Activated naive CD4-positive, alpha-beta T cell treated with anti-CD3 and anti-CD28 coated beads for 36 hours (primary cell): ENCODE measurements at places on chromosomes 6 and 20.

GRCh38 chr6:42420741-42421140 lies 31.0 kb downstream of the TRERF1 start:
- no peak for DNase-seq

GRCh38 chr20:48595495-48596333 lies 232.1 kb downstream of the PREX1 start:
- DNase-seq = no peak

DNA sequence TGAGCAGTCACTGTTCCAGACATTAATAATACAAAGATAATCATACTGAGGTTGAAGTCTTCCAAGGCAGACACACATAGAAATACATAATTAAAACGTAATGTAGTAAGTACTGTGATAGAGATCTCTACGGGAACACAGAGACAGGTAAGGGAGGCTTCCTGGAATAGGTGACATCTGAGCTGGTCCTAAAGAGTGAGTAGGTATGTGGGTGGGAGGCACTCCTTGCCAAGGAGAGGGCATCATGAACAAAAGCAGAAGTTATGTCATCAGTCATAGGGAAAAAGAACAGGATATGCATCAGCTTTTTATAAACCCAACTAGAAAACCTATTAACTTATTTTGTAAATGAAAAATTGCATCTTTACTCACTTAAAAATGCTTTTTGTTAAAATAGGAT lies 110.0 kb downstream of the MAP7 start:
- DNase-seq = no peak

GRCh38 chr6:44029444-44030185 lies 97.6 kb downstream of the MRPL14 start:
- DNase-seq = no peak

GRCh38 chr6:75280131-75280855 lies 4.3 kb downstream of the TMEM30A start:
- no peak for DNase-seq

- DNase-seq = no peak
Measured at GRCh38 chr20:5718896-5719595, 31.2 kb upstream of the SHLD1 start.

DNA sequence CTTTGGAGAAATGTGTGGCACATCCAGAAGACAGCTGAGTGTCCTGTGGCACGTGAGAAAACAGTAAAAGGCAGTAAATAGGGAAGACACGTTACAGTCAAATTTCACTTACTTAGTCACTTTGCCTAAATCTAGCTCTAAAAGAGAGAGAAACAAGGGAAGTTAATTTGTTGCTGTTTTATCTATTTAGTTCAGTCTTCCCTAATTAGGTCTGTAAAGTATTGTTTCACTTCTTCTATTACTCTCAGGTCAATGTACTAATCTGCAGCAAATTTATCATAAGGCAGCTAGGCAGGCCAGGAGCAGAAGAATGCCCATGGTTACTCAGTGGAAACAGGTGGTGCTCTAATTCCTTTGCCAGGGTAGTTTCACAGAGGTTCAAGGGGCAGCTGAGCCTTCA lies 124.3 kb upstream of the CNR1 start:
- DNase-seq = no peak

DNA sequence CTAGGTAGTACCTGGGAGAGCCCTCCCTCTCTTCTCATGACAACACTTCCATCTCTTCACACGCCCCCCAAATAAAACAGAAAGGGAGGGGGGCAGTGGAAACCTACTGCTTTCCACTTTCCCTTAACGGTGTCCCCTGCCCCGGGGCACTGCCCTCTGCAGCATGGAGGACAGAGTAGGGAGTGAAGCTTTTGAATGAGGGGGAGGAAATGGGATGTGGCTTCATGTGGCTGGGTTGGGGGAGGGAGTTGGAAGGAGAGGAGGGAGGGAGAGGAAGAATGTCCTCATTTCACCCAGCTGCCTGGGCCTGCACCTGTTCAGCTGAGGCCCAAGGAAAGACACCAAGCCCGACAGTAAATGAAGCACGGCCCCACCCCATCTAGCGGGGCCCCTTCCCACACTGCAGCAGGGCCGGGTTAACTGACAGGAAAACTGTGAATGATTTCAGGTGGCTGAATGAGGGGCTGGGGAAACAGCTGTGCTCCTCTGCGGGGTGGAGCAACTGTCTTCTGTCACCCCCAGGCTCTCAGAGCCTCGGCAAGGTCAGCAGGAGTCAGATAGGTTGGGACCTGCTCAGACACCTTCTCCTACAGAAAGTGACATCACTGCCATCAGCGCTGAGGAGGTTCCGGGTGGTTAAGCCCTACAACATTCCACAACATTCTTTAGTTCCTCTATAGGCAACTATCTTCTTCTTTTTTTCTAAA lies 40.0 kb upstream of the TAF8 start:
- peak; percentile 86 for DNase-seq

DNA sequence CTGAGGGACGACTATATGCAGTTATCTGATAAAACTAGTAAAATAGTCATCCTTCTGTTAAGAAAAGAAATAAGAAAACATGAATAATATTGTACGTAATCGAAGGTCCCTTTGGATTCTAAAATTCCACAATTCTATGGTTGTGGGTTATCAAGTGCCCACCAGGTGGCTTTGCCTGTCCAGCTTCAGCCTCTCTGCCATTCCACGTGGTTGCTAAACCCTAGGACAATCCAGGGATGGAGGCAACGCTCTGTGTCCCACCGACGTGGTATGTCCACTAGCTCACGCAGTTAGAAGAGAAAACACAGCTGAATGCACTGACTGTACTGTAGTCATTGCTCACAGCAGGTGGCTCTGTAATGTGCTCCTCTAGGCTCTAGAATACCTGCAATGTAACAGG lies 349.3 kb downstream of the FARS2 start:
- no peak for DNase-seq

DNA sequence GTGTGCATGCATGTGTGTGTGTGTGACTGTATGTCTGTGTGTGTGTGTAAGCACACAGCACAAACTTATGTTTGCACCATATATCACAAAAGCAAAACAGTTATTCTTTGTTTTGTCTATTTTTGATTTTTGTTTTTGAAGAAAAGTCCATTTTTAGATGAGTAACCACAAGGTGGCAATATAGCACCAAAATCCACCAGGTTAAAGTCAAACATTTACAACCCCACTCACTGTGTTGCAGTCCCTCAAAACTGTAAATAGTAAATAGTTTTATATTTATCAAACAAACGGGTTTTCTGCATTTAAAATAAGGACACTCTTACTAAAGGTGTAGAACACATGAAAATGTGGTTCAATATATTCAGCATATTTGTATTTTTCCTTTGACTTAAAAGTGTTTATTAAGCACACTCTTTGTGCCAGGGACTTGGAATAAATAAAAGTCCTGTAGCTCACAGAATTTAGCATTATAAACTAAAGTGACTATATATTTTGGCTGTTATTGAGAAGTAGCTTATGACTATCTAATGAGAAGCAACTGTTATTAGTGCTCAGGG lies 118.5 kb downstream of the GFRAL start:
- DNase-seq = no peak

GRCh38 chr20:17939622-17940223 lies 28.9 kb downstream of the SNX5 start:
- no peak for DNase-seq

DNA sequence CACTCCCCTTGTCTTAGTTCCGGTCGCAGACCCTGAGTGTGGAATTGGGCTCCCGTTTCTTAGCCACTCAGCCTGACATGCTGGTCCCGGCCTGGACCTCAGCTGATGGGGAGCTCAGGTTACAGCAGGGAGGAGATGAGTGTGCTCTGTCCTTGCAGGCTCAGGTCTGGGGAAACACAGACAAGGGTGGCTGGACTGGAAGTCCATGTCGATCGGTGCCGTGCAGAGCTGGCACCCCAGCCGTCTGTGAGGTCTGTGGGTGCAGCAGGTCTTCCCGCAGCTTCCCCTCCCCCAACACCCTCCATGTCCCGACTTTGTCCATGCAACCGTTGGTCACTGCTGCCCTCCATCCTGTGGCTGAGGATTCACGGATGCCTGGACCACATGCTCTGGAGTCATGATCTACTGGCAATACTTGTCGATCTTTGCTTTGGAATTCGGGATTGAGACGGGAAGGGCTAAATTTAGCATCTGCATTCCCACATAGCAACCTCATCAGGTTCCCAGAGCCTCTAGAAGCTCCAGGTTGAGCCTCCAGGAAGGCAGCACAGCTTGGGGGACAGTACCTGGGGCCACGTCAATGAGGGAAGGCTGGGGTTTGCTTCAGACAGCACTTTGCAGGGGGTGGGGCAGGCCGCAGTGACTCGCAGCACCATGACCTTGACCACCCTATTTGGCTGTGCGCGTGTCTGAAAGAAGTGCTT lies 118.8 kb downstream of the PSMB1 start:
- DNase-seq = no peak

DNA sequence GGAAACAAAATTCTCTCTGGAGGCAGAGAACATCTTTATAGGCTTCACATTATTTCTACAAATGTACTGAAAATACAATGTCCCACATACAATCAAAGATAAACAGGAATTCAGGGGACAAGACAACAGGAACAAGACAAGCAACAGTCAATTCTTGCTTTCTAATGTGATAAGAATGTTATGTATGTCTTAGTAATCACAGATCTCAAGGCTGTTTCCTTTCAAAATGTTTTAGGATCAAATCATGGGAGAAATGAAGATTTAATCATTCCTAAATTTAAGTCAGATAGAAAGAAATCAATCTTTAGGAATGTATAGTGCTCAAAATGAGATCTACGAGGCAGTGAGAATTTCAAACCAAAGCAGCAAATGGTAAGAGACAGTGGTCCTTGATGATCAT lies 32.1 kb downstream of the NEDD9 start:
- no peak for DNase-seq

DNA sequence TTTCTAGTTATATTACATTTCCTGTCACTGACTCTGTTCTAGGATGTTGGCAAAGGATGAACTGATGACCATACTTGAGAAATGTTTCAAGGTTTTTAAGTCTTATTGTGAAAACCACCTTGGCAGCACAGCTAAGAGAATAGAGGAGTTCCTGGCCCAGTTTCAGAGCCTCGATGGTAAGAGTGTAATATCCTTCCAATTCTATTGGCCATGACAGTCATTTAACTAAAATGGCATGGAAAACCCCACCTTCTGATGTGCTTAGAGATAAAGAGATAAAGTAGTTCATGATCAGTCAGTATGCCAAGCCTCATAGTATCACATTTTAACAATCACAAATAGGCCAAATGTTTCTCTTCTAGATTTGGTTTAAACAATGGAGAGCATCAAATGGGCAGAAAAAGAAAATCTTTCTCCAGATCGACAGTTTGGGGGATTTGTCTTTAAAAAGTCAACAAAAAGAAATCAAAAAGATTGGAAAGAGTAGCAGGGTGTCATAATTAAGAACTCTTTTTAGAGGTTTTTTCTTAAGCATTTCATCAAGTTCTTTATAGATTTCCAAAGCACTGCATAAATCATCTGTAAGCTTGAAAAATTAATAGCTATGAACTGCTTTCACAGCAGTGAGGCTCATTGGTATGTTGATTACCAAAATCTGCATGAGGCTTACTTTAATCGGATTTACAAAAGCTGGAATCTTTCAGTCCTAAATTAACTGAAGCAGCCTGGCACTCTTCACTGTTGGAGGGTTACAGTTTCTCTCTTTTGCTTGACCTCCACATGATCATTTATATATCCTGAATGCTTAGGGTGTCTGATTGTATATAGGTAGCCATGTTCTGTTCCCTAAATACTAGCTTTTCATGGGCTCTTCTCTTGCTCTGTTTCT lies 48.7 kb downstream of the AKIRIN2 start:
- DNase-seq = peak; percentile 30
